ENCODE measurements at places on chromosomes 1 and 21.

- peak; percentile 52 for DNase-seq
These were observed 90.2 kb upstream of the C1orf21 start for GRCh38 chr1:184296466-184297243.

GRCh38 chr1:207801819-207802218, 50.0 kb downstream of the CD46 start:
- DNase-seq = no peak

DNA sequence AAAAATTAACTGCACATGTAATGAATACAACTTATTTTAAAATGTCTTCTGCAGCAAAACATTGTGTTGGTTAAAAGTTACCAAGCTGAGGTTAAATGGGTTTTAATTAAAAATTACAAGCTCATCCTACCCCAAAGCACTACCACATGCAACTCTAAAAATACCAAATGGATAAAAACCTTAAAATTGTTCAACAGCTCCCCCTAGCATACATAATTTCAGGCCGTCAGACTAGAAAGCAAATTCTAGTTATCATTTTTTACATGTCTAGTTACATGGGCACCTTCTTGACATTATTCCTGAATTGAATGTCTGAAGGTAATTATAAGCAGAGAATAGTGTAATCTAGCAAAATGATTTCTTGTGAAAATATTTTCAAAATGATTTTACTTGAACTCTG, 176.5 kb downstream of the C1orf21 start:
- peak; percentile 59 for DNase-seq

GRCh38 chr1:220527908-220528678, at the start of gene MARK1:
Gene MARK1 (plus strand): TSS chr1:220528136. CDS start chr1:220528823, 687 bp downstream.
- peak; percentile 89 for DNase-seq

GRCh38 chr1:65425697-65426096, 5.2 kb downstream of the LEPR start:
- DNase-seq = no peak

DNA sequence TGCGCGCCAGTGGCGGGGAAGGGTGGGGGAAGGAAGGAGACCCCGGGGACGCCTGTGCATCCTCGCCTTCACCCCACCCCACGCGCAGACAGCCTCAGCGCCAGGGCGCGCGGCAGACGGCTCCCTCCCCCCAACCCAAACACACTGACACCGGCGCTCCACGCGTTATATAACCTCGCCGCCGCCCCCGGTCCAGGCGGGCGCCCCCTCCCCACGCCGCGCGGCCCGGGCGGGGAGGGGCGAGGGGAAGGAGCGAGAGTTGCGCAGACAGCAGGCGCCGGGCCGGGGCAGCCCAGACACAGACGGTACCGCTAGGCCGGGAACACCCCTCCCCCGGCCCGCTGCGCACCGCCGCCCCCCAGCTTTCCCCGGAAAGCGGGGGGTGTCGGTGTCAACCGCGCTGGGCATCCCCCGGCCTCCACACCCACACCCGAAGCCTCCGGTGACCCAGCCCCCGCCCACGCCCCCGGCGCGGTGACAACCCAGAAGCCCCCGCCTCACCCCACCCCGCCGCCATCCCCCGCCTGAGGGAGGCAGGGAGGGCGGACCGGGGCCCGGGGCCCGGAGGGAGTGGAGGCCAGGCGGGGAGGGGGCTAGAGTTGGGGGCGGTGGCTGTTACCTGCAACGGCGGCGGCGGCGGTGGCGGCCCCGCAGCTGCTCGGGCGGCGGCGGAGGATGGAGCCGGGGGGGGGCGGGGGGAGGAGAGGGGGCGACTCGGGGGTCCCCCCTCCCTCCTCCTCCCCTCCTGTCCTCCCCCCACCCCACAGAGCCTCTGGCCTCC, 432 bp downstream of the AKT3 start:
- peak; percentile 63 for DNase-seq

GRCh38 chr1:114118351-114118990, 35.2 kb downstream of the SYT6 start:
- no peak for DNase-seq

DNA sequence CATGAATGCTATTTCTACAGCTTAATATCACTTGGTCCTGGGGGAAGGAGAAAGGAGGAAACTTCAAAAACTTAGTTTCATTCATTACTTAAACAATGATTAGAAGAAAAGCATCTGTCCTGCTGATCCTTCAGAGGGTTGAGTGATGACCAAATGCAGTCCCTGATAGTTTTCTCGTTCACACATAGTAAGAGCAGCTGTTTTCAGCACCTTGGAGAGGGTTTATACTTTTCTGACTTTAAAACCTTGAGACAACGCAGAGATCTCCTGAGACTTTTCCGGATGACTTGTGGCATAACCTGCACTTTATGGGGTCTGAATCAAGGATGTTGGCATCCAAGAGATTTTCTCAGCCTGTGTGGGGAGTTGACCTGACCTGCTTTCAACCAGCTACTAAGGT, 94.0 kb upstream of the KCND3 start:
- DNase-seq = no peak

DNA sequence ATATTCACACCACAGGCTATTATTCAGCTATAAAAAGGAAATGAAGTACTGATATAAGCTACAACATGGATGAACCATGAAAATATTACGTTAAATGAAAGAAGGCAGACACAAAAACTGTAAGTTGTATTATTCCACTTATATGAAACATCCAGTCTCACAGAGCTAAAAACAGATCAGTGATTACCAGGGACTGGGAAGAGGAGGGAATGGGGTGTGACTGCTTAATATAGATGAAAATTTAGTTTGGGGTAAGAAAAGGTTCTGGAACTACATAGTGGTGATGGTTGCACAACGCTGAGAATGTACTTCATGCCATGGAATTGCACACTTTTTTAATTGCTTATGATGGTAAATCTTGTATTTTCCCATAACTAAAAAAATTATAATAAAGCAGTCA, 19.5 kb downstream of the GPBP1L1 start:
- DNase-seq = no peak

- no peak for DNase-seq
These were observed 623 bp upstream of the BGLAP start for GRCh38 chr1:156241311-156241811.

DNA sequence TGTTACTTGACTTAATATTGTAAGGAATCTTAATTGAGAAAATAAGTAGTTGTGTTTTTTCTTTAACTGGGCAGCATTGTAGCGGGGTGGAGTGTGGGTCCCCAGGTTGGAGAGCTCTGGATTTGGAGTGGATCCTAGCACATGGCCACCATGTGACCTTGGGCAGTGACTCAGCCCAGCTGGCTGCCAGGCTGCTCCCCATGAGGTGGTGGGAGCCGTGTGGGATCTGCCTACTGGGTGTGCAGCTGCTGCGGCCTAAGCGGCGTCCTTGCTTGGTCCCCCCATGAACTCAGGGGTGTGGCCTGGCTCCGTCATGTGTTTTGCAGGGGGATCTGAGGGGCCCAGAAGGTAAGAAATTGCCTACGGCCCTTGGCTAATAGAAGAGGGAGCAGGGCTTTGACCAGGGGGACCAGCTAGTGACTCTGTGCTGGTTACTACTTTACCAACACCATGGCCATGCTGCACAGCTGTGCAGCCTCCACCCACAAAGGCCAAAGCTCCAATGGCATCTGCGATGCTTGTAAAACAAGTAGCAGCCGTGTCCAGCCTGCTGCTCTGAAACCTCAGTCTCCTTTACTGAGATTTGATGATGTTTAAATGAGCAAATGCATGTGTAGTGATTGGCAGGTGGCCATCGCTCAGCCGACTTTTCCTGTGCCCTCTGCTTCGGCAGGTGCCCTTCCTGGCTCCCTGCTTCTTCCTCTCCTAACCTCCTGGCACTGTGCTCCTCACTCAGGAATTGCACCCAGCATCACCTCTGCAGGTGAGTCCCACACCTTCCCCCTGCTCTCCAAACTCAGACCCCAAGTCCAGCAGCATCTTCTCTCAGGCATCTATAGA, 68.3 kb downstream of the ADARB1 start:
- DNase-seq = no peak

GRCh38 chr1:112841825-112842224, 114.2 kb downstream of the SLC16A1 start:
- no peak for DNase-seq

DNA sequence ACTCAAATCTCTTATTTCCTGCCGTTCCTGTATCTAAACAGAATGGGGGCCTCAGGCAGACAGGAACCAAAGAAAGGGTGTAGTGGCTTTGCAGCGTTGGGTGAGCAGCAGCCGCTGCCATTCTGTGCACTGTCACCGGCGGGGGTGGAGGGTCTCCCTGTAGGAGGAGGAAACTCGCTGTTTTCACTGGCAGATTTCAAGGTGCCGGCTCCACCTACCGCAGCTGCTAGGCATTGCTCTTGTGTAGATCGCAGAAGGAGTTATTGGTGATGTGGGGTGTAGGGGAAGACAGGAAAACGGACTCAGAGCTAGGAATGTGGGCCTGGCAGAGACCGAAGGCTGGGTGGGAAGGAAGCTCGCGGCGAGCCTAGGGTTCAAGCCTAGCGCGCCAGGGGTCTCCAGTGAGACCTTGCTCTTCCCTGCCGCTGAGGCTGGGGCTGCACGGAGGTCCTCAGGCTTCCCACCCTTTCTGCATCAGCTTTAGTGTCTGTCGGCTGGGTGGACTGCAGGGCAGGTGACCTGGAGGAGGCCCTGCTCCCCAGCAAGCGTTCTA, 20.8 kb downstream of the ATP5PO start:
- DNase-seq = peak; percentile 80

DNA sequence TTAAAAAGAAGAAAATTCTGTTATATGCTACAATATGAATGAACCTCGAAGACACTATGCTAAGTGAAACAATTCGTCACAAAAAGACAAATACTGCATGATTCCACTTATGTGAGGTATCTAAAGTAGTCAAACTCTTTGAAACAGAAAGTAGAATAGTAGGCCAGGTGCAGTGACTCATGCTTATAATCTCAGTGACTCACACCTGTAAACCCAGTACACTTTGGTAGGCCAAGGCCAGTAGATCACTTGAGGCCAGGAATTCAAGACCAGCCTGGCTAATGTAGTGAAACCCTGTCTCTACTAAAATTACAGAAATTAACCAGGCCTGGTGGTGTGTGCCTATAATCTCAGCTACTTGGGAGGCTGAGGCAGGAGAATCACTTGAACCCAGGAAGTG, 25.7 kb downstream of the EPHA10 start:
- no peak for DNase-seq

DNA sequence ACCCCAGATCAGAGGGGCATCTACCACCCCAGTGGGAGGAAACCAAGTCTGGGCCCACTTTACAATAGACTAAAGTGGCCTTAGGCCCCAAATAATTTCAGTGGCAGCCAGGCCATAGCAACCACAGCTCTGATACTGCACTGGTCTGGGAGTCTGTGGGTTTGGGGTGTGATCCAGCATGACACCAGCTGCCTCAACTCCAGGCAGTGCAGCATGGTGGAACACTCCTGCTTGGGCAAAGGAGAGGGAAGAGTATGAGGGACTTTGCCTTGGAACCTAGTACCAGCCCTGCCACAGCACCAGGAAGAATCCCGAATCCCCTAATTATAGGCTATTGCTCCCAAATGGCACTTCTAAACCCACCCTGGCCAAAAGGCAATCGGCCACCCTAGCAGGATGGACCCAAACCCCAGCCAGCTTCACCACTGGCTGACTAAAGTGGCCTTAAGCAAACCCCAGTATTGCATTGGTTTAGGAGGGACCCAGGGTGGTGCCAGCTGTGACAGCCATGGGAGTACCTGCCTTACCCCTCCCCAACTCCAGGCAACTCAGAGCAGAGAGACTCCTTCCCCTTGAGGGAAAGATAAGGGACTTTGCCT, 47.1 kb downstream of the PACC1 start:
- DNase-seq = no peak

All from NCI-H1092 treated with DMSO at 0.1 percent for 48 hours (cell line).